Pulmonary artery endothelial cell (primary cell): ENCODE measurements at places on chromosomes 12 and 14.

DNA sequence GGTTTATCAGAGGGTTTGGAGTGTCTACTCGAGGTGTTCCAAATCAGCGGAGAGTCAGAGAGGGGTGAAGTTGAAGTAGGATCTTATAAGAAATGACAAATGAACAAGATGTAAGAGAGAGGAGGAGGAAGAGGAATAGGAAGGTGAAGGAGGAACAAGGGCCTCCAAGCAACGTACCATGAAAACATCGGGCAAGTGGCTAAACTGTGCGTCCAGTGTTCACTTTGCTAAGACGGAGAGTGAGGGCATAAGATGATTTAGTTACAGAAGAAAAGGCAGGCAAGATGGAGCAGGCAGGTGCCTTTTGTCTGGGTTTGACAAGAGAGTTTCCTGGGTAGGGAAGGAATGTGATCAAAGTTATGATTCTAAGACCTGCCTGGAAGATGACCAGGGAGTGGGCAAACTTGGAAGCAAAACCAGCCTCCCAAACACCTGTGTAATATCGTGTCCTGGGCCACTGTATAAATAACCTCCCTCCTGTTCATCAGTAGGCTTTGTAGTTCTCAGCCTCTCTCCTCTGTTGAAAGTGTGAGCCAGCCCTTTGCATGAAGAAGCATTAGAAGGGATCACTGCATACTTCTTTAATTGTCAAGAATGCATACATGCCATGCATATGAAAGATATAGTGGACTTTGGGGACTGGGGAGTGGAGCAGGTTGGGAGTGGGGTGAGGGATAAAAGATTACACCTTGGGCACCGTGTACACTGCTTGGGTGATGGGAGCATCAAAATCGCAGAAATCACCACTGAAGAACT lies 111.4 kb downstream of the ZFP36L1 start:
- DNase-seq = no peak

- DNase-seq = no peak
Observed at GRCh38 chr12:5437589-5437988, 5.7 kb downstream of the NTF3 start.

- DNase-seq = no peak
Observed at GRCh38 chr12:114397978-114398881, 7.7 kb downstream of the TBX5 start.

- DNase-seq = no peak
Observed at GRCh38 chr14:42734041-42734440, 1127.4 kb downstream of the LRFN5 start.

DNA sequence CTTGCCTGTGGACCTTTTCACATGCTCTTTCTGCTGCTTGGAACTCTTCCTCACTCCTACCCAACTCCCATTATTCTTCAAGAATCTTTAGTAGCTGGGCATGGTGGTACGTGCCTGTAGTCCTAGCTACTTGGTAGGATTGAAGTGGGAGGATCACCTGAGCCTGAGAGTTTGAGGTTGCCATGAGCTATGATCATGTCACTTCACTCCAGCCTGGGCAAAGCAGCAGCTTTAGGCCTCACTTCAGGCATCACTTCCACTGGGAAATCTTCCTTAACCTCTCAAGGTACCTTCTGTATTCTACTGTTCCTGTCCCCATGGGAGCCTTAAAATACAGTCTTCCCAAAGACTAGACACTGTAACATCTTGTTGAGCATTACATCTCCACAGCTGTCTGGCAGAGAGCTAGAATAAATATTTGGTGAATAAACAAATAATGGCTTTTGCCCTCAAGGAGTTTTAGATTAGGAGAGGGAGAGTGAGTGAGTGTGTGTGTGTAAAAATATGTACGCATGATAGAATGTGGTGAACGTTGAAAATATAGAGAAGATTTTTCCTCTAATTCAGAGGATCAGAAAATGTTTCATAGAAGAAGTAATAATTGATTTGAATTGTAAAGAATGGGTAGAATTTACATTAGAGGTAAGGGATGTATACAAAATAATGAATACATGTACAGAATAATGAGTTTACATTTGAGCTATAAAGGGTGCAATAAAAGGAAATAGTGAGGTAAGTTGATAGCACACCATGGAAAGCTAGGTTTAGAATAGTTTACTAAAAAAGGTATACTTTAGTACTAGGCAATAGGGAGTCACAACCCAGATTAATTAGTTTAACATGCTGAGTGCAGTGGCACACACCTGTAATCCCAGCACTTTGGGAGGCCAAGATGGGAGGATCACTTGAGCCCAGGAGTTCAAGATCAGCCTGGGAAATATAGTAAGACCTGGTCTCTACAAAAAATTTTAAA lies 29.2 kb upstream of the BMAL2 start:
- DNase-seq = no peak

- DNase-seq = no peak
Observed at GRCh38 chr12:115661112-115661511, 616.4 kb downstream of the MED13L start.

- no peak for DNase-seq
Observed at GRCh38 chr12:82883394-82884355, 197.0 kb downstream of the TMTC2 start.

DNA sequence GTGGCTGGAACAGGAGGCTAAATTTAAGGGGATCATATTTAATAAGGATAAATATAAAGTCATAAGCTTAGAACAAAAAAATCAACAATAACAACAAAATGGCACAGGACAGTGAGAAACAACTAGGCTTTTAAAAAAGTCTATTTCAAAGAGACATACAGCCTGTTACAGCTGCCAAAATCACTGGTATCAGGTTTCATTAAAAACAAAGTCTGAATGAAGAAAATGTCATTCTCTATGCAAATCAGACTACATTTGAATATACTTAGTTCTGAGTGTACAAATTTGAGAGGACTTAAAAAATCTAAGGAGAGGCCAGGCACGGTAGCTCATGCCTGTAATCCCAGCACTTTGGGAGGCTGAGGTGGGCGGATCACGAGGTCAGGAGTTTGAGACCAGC lies 44.0 kb downstream of the TFCP2 start:
- no peak for DNase-seq

GRCh38 chr12:58166643-58167042 lies 225.3 kb downstream of the ATP23 start:
- no peak for DNase-seq

DNA sequence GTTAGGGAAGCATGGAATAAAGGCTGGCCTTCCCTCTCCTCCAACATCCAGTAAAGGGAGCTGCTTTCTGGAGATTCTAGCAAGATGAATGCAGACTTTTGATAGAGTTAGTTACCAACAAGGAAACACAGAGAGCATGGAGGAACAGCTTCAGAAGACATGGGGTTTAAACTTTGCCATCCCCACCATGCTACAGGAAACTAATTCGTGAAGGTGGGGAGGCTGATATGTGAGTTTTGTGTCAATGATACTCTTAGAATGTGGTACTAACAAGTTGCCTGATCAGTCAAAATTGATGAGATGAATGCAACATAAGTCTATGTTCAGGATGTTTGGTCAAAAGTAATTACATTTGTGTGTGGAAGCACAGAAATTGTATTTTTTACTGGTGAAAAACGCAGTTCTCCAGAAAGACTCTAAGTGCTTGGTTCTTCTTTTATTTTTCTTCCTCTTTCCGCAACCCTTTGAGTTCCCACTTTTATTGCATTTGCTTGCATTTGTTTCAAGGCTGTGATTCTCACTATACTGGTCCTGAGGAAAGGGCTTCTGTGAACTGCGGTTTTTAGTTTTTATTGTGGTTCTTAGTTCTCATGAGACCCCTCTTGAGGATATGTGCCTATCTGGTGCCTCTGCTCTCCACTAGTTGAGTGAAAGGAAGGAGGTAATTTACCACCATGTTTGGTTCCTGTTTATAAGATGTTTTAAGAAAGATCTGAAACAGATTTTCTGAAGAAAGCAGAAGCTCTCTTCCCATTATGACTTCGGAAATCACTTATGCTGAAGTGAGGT lies at the start of gene CLEC4A:
Gene CLEC4A, plus strand, starts transcription at position 494 of the 789 bp plus-strand sequence. Its CDS starts 262 bp downstream, at position 756.
- DNase-seq = no peak

DNA sequence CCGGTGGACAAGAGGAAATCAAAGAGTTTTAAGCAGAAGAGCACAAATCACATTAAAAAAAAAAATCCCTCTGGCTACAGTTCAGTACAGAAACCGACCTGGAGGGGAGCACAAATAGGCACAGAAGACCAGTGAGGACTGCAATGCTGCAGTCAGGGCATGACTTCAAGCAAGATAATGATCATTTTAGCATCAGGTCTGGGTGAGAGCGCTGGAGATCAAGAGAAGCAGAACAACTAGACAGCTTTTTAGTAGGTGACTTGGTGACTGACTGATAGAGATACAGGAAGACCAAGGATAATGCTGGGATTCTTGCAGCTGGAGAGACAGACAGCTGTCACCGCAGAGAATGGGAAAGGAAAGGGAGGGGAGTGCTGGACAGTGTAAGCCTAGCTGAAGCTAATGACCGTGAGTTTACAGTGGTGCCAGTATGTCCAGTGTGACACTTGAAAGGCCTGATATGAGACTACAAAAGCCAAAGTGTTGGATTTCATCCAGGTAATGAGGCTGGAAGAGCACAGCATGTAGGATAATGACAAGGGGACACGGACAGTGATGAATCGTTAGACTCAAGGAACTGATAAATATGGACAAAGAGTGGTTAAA lies 5.6 kb downstream of the NFYB start:
- DNase-seq = no peak

GRCh38 chr12:53365245-53365904 lies 14.6 kb upstream of the SP1 start:
- no peak for DNase-seq

- no peak for DNase-seq
Observed at GRCh38 chr12:1104088-1104800, 113.2 kb downstream of the ERC1 start.

DNA sequence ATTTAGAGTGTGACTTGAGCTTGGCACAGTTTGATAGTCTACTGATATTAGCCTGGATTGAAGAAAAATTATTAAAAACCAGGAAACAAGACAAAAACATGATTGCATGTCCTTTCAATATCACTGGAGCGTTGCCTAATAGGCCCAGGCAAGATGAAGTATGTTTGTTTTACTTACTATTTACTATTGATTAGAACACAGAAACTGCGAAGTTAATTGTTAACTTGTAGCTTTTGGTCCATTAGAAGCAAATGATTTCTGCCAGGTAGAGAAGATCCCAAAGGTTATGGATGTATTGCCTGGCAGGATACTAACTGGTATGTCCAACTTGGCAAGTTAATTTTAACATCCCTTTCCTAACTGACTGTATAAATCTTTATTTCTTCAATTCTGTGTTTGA lies 268.9 kb downstream of the ETNK1 start:
- DNase-seq = no peak

- peak; percentile 41 for DNase-seq
Observed at GRCh38 chr14:76876076-76876475, 49.9 kb downstream of the LRRC74A start.

DNA sequence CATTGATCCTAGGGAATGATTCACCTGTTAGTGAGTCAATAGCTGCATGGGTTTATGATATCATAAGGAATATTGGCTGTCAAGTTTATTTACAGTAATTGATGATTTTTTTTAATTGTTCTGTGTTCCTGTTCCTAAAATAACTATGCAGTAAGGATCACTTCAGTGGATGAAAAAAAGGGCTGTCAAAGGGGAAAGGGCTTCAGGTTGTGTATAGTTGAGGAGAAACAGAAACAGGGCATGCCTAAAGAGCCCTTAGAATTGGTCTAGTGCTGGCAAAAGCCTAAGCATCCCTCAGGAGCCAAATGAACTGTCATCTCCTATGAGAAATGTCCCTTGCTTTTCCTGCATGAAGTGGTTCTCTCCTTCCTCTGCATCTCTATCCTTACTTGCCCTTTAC lies 444.9 kb downstream of the RMST start:
- DNase-seq = no peak

- DNase-seq = no peak
Observed at GRCh38 chr14:96261053-96261452, 5.0 kb downstream of the BDKRB1 start.

GRCh38 chr14:37413504-37414003 lies 181.5 kb downstream of the FOXA1 start:
- DNase-seq = no peak

DNA sequence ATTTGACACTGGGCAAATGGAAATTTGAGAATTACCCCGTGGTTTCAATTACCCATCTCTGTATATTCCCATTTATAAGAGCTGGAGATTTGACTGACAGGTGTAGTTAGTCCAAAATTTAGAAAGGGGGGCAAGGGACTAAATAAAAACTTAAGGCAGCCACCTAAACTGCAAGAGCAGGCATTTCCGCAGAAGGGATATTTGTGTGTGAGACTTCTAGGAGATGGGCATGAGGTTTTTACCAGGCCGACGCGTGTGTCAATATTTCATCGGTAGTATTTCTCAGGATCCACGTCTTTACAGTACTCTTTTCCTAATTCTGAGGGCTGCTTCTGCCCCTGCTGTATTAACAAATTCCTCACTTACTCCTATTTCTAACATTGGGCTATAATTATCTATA lies 1.4 kb downstream of the FAR2 start:
- no peak for DNase-seq

GRCh38 chr12:32116897-32117296 lies 10.2 kb downstream of the BICD1 start:
- no peak for DNase-seq

DNA sequence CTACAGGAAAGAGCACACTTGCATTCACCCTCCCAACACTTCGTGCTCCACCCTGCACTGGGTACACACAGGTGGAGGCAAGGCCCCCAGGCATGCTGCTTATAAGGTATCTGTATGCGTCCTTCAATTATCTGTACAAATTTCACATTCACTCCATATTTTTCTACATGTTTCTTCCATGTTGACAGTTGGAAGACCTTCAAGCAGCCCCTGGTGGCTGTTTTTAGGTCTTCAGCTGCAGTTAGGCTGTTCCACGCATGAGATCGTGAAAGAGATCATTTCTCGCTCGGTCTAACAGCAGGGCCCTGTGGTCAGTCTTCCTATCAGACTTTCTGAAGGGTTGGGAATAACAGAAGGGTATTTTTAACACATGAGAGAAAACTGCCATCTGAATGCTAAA lies 47.1 kb downstream of the PLXNC1 start:
- no peak for DNase-seq

DNA sequence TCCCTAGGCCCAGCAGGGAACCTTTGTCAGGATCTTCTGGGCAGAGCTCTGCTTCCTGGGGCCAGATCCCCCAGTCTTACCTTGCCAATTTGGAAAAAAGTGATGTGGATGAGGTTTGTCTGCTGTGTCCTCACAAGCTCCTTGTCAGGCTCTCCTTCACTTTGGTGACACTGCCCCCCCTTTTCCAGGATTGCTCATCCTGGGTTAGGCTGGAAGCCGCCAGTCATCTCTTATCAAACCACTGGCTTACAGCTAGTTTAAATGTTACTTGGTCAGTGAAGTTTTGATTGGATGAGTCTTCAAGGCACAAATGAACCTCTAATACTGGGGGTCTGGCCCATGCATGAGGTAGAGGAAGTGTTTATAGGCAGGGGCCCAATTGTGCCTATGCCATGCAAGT lies 15.3 kb downstream of the NYNRIN start:
- no peak for DNase-seq
